ENCODE measurements at places on chromosomes 12 and 14.

DNA sequence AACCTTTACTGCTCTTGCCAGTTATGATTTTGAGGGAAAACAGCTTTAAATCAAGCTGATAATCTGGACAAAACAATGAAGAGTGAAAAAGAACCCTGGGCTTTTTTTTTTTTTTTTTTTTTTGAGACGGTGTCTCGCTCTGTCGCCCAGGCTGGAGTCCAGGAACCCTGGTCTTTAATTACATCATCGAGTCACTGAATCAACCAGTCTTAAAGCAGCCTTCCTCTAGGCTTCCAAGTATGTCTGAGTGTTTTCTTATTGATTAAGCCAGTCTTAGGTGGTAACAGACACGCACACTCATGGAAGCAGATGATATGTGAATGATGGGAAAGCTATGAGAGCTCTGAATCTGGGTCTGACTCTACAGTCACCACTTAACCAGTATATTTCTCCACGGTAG lies 5.9 kb upstream of the VCPKMT start:
- no peak for DNase-seq

DNA sequence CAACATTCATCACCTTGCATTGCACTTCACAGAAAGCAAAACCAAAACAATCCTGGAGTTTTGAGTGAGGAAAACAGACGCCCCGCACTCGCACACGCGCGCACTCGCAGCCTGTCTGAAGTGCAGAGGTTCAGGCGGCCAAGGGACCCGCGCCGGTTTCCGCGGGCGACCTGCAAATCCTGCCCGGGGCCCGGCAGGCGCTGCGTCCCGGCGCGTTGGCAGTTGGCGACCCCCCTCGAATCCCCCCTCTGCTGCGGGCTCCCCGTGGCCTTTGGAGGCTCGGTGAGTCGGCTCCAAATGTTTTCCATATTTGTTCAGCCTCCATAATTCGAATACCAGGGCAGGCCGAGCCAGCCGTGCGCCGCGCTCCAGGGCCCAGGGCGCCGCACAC lies at the start of gene SSPN:
Gene SSPN (plus strand): TSS at position 324 of the 391 bp plus-strand sequence. CDS start 100 bp downstream, outside the sequence.
- DNase-seq: no peak

GRCh38 chr12:53613821-53614220 lies 12.4 kb downstream of the ATF7 start:
- no peak for DNase-seq

- no peak for DNase-seq
Measured at GRCh38 chr12:13606290-13606689, 375.1 kb downstream of the GRIN2B start.

- DNase-seq: no peak
Measured at GRCh38 chr14:80271389-80271788, 60.1 kb upstream of the DIO2 start.

DNA sequence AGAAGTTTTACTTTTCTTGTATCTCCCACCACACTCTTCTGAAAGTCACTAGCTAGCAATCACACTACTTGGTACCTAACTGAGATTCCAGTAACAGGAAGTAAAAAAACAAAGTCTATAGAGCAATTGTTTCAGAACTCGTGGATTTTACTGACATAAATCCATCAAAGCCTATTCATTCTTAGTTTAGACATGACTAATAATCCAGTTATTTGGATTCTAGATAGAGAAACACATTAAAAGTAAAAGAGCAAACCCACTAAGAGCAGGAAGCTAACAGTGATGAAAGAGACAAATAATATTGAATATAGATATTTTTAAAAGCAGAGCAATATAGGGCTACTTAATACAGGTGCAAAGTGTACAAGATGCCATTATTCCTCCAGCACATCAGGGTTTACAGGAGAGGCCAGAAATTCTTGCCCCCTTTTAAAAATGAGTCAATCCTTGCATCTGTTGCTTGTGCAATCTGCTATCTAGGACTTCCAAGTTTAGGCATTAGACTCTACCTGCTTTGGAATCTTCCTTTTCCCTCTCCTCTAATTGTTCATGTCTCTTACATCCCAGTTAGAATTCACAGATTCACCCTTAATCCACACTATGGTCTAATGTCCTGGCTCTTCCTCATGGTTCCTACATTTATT lies 6.0 kb downstream of the HEATR5A start:
- no peak for DNase-seq

DNA sequence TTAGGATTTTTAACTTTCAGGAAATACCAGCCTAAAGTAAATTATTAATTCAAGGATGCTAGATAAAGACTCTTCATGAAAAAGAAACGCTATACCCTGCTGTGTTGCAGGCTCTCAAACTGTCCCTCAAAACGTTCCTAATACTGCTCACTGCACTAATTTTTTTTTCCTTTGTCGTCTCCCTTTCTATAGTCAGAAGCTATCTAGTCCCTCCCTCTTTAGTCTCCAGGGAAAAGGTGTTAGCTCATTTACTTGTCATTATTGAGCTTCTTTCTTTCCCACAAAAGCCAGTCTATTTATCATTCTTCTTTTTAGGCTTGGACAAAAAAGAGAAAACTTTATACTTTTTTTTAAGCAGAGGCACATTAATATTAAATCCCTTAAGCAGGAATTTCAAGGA lies 30.3 kb upstream of the INSM2 start:
- DNase-seq: no peak

DNA sequence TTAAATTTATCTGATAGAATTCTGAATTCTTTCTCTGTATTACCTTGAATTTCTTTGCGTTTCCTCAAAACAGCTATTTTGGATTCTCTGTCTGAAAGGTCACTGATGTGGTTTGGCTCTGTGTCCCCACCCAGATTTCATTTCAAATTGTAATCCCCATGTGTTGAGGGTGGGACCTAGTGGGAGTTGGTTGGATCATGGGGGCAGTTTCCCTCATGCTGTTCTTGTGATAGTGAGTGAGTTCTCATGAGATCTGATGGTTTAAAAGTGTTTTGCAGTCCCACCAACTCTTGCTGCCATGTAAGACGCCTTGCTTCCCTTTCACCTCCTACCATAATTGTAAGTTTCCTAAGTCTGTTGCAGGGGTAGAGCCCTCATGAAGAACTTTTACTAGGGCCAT lies 34.1 kb upstream of the OR6J1 start:
- DNase-seq: no peak

DNA sequence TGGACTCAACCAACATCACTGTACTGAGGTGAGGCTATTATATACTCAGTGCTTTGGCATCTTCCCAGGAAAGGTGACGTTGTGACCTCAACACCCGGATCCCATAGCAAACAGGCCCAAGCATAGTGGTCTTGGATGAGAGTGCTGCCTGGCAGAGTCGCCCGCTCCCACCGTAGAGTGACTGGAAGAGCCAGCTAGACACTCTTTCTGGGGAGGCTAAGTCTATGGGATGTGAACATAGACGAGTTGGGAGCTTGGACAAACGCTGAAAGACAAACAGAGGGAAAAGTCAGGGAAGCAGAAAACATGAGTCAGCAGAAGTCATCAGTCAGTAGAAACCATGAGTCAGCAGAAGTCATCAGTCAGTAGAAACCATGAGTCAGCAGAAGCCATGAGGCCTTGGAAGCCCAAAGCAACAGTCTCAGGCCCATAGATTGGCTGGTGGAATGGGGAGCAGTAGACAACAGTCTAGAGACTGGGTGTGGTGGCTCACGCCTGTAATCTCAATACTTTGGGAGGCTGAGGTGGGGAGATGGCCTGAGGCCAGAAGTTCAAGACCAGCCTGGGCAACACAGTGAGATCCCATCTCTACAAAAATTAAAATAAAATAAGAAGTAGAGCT lies 66.4 kb upstream of the MAP1LC3B2 start:
- DNase-seq: no peak

GRCh38 chr14:46091819-46092218 lies 559.8 kb downstream of the RPL10L start:
- DNase-seq: no peak

DNA sequence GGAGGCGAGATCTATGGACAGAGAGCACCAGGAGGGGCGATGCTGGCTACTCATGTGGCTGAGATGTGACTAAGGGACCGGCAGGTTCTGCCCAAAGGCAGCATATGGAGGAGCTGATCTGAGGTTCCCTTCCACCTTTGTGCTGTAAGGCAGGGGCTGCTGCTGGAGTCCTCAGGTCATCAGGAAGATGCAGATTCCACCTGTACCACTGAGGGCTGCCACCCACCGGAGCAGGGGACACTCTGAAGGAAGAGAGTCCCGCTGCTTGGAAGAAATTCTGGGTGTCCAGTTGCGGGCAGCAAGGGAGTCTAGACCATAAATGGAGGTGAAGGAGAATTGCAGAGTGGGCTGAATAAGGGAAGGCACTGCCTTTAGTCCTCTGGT lies 55.3 kb downstream of the PLEKHG3 start:
- no peak for DNase-seq

- DNase-seq: no peak
Measured at GRCh38 chr14:93944348-93945069, 17.4 kb downstream of the FAM181A start.

Data from stimulated activated CD4-positive, alpha-beta T cell treated with anti-CD3 and anti-CD28 coated beads, Interleukin-1b, Interleukin-23, amount 100 ng/mL, for 4 hours (primary cell).